Mesenchymal stem cell (in vitro differentiated cells and primary cell): ENCODE measurements at places on chromosomes 11 and 22.
A peak's percentile ranks its signal among the peaks of the same experiment; 100 is the strongest.

GRCh38 chr22:27810609-27811151, 9.1 kb upstream of the MN1 start:
- peak; percentile 57 for DNase-seq

GRCh38 chr22:50524676-50525103, 708 bp downstream of the SCO2 start:
- DNase-seq = no peak

DNA sequence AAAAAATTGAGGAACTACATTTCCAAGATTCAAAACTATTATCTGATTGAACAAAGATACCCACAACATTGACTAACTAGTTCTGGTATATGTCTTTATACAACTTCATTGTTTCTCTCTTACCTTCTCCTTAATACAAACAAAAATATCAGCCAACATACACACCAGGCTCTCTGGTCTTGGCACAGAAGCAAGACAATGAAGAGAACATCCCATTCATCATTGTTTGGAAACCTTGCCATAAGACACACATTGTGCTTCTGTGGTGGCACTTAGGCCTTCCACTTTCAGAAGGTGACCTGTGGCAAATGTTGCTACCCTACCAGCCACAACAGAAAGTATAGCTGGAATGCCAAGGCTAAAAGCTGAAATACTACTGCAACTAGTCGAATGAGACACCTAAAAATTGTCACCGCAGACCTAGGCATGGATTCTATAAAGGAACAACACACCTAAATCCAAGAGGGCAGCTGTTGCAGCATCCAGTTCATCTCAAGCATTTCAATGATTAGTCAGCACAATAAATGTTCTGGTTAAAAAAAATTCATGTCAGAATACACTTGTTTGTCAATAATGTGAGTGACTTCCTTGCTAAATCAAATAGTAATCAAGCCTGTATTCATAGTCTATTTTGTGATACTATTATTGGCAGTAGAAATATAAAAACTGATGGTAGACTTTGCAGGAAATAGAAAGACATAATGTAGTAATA, 26.3 kb downstream of the MAP6 start:
- no peak for DNase-seq

- DNase-seq = no peak
These were observed 104.7 kb downstream of the TBC1D22A start for GRCh38 chr22:46867106-46867505.

DNA sequence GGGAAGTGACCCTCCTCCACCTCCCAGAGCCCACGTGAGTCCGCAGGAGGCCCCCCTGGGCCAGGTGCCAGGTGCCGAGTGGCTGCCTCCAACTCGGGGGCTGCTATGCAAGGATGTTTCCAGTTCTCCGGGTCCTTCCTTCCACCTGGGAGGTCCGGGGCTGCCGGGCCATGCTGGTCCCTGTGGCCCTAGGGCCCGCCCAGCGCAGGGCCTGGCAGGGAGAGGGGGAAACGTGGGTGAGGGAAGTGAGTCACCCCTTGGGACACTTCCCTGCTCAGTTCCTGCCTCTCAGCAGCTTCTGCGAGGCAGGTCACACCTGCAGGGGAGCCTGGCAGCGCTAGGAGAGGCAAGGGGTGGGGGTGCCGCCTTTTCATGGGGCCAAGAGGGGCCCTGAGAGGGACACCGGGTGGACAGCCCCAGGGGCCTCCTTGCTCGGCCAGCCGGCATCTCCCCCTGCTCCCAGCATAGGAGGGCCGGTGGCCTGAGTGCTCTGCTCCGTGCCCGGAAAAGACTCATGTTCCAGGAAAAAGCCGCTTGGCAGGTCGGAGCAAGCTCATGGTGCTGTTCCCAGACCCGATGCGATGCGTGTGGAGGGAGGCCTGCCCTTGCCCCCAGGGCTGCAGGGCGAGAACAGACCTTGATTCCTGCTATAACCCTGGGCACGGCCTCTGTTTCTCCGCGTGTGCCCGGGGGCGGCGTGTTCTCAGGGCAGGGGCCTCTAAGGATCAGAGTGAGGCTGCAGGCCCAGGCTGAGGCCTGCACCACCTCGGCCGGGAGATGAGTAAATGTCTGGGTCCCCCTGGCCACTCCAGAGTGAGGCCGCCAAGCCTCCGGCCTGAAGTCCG, 30.3 kb upstream of the WNT7B start:
- DNase-seq = peak; percentile 59

DNA sequence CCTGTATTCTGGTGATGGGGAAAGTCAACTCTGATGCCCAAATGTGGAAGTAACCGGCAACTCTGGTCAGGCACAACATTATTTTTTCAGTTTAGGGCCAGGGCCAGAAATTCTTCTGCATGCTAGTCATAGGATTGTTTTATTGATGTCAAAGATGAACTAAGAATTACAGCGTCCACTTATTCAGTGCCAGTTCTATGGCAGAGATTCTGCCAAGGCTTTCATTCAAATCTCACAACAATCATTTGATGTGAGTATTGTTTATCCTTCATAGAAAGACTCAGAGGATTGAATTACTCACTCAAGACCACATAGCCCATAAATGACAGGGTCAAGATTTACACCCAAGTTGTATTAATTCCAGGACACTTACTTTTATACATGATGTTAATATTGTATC, 87.7 kb downstream of the TMPRSS5 start:
- no peak for DNase-seq

- DNase-seq = no peak
These were observed 66.6 kb upstream of the CECR2 start for GRCh38 chr22:17302616-17303015.

DNA sequence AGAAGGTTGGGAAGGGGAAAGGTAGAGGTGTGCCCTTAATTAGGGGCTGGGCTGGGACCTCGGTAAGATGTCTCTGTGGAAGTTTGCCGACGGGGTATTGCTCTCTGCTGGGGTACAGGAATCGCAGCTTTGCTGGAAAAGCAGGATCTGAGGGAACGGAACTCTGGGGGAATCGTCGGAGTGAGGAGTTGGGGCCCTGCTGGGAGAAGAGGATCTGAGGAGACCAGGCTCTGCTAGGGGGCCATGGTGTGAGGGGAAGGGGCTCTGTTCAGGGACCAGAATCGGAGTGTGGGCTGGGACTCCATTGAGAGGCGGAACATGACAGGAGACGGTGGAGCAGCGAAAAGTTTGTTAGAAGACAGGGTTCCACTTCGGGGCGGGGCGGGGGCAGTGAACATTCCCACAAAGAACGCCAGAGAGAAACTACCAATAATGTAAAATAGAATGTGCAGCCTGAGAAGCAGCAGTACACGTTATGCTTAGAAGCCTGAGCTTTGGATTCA, 456 bp downstream of the AAMDC start:
- peak; percentile 48 for DNase-seq

DNA sequence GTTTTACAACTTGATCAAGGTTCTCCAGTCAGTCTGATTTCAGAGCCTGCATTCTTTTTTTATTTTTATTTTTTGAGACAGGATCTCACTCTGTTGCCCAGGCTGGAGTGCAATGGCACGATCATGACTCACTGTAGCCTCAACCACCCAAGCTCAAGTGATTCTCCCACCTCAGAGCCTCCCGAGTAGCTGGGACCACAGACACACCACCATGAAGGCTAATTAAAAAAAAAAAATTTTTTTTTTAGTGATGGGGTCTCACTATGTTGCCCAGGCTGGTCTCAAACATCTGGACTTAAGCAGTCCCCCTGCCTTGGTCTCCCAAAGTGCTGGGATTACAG, 117.2 kb upstream of the NAV2 start:
- DNase-seq = no peak

DNA sequence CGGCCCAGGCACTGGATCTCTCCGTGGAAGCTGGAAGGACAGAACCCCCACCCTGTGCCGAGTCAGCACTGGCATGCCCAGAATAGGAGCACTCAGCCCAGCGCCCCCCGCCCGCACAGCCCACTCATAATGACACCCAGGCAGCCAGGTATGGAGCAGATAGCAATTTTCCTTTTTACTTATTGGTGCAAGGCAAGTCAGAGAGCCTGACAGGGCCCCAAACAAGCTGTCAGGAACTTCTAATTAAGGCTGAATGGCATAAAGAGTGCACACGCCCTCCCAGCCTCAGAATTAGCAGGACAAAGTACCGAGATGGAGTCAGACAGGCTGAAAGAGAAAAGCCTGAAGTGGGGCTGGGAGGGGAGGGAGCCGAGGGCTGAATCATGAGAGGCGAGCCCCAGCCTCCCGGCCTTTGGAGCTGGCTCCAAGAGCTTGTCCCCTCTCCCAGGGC, 76.9 kb downstream of the DSCAML1 start:
- no peak for DNase-seq

- no peak for DNase-seq
These were observed 10.7 kb downstream of the SHANK3 start for GRCh38 chr22:50683086-50683993.

- DNase-seq = no peak
These were observed 2.2 kb upstream of the KMT2A start for GRCh38 chr11:118434123-118434552.

DNA sequence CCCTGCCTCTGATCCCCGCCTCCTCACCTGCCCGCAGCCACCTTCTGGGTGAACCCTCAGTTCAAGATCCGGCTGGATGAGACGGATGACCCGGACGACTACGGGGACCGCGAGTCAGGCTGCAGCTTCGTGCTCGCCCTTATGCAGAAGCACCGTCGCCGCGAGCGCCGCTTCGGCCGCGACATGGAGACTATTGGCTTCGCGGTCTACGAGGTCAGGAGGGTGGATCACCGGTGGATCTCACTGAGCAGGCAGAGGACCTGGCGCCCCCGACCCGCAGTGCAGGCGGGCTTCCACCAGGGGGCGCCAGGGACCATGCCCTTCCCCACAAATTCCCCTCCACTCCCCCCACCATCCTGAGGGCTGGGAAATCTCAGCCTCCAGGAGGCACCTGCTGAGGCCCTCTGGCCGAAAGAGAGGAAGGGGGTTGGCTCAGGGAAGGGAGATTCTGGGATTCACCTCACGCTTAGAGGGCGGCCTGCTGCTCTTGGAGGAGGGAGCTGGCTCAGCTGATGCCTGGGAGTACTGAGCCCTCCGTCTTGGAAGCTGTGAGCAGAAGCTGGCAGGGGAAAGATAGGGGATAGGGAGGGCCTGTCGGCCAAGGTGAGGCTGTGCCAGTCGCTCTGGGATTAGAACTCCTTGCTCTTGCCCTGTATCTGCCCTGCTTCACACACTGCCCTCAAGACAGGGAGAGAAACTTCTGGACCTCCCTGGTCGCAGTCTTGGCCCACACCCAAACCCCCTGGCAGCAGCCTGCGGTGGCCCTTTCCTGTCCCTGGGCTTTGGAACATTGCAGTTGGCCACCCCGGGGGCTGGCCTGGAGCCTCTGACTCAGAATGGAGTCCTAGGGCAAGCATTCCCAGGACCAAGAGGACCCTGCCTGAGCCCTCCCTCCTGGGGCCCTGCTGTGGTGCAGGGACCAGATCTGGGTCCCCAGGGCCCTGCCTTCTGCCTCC, 23.2 kb downstream of the CAPN1 start:
- peak; percentile 35 for DNase-seq

DNA sequence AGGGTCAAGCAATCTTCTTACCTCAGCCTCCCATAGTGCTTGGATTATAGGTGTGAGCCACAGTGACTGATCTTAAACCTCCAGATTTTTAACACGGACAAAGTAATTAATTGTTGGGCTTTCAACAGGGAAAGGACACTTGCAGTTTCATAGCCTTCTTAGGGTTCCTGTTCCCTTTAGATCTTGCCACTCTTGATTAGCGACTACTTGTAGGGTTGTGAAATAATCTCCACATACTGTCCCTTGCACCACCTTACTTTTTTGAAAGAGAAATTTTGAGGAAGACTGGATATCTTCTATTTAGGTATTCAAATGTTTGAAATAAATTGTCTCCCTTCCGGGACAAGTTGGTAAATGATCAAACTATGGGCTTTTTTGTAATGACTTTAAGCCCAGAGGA, 7.6 kb downstream of the MS4A4E start:
- DNase-seq = no peak

GRCh38 chr11:17066691-17067090, 10.8 kb downstream of the RPS13 start:
- no peak for DNase-seq

DNA sequence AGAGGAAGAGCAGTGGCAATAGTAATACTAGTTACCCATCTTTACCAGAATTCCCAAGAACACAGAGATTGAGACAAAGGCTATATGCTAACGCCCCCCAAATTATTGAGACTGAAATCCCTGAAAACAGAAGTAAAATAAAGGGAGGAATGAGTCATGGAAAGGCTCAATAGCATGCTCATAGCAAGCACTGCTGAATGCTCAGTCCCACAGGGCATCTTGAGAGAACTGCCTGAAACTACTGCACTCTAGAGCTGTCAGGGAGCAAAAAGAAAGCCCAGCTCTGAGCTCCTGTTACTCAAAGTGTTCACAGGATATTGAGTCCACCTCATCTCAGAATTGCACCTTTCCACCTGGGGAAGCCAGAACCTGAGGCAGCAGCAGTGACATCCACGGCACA, 44.1 kb upstream of the FIBIN start:
- DNase-seq = peak; percentile 49

DNA sequence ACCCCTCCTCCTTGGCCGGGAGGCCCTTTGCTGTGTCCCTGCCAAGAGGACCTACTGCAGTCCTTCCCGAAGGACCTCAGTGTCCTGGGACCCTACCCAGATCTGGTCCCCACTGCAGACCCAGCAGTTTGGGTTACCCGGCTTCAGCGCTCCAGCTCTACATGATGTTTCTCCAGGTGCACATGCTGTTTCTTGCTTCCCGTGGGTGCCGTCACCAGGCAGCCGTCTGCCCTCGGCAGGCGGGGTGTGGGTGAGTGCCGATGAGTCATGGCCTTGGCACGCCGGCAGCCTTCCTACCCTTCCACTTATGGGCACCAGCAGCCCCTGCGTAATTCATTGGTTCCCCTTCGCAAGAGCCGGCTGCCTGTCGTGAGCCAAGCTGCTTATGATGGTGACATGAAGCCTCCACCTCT, 101.8 kb downstream of the BCR start:
- peak; percentile 12 for DNase-seq

DNA sequence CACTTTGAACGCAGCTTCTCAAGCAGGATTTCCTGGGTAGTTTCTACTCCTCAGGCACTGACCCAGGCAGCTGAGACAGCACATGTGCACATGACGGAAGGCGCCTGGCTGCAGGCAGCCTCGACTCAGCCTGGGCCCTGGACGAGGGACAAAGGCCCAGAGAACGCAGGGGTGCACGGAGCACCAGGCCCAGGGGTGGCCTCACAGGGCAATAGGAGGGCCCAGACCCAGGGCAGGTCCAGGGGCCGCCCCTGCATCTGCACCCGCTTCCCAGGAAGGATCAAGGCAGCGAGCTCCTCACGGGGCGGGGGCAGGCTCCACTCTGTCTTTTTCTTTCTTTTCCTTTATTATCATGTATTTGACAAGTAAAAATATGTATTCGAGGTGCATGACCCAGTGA, 208.4 kb downstream of the BRD1 start:
- DNase-seq = no peak

- DNase-seq = no peak
These were observed 36.2 kb downstream of the SBF1 start for GRCh38 chr22:50438305-50439275.

GRCh38 chr11:17238377-17238776, 30.6 kb upstream of the PIK3C2A start:
- no peak for DNase-seq

GRCh38 chr11:15591112-15591537, 476.4 kb downstream of the INSC start:
- no peak for DNase-seq

GRCh38 chr22:21823740-21824444, 43.6 kb downstream of the MAPK1 start:
- DNase-seq = peak; percentile 62

- DNase-seq = no peak
These were observed 192.8 kb upstream of the SORL1-AS1 start for GRCh38 chr11:121645596-121645995.
